Activated T-helper 1 cell treated with anti-CD3 and anti-CD28 coated beads, Interleukin-12 subunit alpha, Interleukin-12 subunit beta, Interleukin-2, Interleukin-4 antibody, amounts not matched to agents 30 ng/mL and 10 ng/mL and 1 ng/mL, durations not matched to agents 14 hours and 24 hours and 36 hours (primary cell): ENCODE measurements at places on chromosomes 12 and 14.

DNA sequence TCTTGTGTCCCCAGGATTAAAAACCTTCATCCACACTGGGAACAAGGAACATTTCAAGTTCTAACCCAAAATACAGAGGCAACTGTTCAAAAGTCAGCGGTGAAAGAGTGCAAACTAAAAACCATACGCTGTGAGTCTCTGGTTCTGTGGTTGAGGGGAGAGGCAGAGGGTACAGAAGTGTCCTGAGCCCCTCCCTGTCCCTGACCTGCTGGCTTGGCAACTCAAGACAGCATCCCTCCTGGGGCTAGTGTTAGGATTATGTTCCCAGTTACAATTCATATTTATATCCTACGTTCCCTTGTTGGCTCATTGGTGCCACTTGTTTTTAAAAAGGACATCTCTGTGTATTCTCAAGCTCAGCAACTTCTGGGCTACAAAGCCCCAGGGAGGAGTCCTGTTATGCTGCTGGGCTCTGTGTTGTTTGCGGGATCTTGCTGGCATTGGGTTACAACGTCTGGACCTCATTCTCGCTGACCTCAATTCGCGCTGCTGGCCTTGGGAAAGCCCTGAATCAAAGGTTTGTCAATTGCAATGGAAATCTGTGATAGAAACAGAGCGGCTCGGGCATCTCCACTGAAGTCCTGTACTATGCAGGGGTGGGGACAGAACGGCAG, 420.8 kb downstream of the FUT8 start:
- no peak for DNase-seq

DNA sequence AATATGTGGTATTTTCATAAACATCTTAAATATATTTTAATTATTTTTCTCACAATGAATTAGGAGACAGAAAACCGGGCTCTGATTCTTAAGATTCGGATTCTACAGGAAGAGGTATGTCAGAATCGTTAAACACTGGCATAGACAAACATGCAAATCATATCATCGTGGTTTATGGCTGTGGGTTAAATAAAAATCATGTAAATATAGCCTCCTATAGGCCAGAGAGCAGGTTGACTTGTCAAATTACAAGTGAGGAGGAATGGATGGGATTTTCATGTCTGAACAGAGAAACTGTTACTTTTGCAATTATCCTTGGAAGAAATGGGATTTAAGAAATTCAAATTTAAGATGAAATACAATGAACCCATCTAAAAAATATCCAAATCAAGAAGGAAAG, 74.9 kb upstream of the BCAT1 start:
- no peak for DNase-seq

DNA sequence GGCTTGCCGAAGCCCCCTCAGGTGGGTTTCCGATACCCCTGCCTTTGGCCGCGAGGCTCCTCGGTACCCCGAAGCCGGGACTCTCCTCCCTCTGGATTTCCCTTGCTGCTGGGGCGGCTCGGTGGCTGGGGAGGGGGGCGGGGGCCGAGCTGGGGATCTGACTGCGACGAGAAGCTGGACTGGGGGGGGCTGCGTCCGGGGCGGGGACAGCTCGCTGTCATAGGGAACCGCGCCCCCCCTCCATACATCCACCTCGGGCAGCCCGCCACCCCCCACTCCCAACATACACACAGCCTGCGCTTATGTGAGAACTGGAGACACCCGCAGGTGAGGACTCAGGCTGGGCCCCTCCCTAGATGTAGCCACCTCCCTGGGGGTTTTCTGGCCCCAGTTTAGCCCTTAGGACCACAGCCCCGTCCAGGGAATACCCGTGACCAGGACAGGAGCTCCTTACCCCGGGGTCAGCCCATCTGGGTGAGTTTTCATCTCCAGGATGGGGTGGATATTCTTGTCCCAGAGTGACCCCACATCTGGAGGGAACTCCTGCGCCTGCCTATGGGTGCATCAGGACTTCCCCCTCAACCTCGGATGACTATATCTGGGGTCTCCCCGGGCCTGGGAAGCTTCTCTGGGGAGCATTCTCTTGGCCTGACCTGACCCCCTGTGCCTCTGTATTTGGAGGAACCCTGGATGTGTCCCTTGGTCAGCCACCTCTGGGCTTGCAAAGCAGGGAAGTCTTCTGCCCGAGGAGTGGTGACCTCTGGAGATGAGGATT, 687 bp downstream of the ASIC1 start:
- no peak for DNase-seq

- DNase-seq: no peak
Observed at GRCh38 chr12:98638009-98638408, 6.6 kb downstream of the IKBIP start.

DNA sequence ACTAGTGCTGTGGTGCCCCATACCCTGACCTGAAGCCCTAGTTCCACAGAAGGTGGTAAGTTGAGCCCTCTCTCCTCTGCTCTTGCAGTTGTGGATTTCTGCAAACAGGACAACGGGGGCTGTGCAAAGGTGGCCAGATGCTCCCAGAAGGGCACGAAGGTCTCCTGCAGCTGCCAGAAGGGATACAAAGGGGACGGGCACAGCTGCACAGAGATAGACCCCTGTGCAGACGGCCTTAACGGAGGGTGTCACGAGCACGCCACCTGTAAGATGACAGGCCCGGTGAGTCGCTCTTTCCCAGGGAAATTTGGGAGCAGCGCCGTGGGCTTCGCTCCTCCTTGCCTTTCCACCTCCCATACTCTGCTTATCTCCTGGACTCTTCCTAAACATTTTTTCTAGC, 92.2 kb downstream of the NT5DC3 start:
- no peak for DNase-seq

DNA sequence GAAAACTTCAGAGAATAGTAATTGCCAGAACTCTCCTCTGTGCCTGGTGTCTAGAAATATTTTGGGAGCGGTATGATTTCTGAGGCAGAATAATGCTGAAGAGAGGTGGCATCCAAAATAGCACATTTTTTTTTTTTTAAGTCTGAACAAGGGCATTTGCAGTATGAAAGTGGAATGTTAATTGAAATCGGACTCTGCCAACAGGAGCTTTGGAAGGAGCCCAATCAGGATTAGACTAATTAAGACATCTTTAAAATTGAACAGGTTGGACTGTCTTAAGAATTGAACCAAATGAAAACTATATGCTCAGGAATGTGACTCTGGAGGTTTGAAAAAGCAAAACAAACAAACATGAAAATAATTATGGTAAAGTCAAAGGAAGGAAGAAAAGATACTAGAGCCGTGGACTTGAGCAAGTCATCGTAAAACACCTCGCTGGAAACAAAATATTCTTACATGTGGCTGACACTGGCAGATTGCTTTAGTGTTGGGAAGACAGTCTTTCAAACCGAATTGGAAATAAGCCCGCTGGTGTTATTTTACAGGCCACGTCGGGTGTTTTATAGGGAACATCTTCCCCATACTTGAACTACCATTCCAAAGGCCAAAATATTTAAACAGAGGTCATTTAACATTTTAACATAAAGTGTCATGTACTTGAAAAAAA, 436.3 kb downstream of the VRK1 start:
- DNase-seq: no peak

DNA sequence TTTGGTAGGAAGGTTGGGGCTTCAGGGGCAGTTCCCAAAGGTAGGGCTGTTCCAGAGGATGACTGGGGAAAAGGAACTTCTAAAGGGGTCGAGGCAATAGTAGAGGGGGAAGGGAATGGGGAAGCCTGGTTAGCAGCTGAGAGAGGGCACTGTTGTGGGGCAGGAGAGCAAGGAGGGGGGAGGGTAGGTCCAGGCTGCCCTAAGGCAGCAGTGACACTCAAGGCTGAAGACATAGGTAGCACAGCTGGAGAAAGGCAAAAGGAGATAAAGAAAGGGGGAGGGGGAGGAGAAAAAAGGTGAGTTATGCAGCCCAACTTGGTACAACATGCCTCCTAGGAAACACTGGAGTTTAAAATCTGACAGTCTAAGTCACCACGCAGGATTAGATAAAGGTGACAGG, 3.9 kb downstream of the NACA start:
- no peak for DNase-seq

DNA sequence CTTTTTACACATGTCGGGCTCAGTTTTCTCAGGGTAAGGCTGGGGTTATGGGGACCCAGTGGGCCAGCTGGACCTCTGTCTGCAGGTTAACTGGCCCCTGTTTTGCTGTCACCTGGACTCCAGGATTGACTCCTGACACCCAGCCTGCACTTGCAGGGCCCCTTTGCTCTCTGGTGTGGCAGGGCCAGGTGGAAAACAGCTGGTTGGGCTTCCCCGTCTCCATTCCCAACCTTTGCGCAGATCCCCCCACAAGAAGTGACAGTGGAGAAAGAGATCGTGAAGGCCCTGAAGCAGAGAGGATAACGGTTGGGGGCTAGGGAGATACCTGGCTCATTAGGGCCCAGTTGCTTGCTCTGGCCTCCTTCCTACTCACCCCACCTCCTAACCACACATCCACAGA, 1.5 kb upstream of the PPP1R1A start:
- no peak for DNase-seq

DNA sequence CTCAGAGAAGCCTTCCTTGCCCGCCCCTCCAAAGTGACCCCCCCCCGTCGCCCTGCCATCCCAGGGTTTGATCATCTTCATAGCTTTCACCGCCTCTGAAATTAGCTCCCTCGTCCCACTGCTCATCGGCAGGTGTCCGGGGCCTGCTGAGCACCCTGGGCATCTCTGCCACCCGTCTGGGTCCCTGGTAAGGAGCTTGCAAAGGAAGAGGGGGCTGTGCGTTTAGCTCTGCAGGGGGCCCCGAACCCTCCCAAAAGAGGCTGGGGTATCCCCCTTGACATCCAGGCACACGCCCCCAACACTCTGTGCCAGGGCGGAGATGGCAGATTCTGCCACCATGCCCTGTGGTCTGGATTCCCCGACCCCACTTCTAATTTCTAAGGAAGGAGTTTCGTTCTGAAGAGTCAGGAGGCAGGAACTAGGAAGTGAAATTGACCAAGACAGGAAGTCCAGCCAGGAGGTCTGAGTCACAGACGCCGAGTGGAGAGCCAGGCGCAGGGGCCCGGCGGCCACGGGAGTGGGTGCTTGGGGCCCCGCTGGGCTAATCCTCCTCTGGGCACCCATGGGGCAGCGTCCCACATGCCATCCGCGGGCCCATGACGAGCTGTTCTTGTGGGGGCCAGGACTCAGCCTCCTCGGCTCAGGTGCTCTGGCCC, 95.7 kb downstream of the RFLNA start:
- DNase-seq: no peak

DNA sequence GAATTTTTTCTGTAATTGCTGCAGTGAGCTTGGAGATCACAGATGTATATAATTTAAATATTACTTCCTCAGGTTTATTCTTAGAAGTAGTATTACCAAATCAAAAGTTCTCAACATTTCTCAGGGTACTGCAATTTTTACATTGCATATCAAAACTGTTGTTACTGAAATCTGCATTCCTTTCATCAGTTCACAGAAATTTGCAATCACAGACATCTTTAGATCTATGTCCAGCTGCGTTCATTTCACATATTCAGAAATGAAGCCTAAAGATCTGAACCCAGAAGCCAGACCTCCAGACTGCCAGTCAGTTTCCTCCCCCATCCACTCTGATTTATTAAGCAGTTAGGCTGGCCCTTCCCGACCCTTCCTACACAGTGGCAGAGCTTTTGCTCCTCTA, 18.2 kb upstream of the IFT81 start:
- no peak for DNase-seq

DNA sequence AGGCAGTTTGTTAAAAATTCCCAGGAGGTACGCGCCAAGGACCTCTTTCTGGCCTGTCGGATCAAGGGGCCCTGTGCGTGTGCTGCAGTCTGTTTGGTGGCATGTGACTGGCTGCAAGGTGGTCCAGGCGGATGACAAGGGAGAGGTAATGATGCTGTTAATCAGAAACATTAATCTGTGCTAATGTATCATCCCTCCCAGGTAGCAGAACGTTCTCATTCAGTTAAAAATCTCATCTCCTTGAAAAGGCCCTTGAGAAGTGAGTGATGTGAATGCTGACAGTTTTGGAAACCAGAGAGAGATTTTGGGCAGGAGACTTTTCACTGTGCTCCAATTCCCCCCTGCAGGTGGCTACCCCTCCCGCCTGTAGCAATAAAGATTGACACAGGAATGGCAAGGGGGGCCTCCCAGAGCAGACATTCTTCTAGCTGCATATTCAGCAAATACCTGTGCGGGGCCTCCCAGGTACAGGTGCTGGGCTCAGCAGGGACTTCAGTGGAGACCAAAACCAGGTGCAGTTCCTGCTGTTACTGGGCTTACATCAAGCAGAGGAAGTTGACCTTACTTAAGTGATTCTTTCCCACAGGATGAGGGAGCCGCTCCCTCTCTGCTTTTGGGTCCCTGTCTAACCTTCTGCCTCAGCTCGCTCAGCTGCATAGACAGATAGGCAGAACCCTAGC, 364.8 kb downstream of the CACNA1C start:
- DNase-seq: no peak

- peak; percentile 88 for DNase-seq
Observed at GRCh38 chr14:105045710-105046326, 19.4 kb downstream of the GPR132 start.

DNA sequence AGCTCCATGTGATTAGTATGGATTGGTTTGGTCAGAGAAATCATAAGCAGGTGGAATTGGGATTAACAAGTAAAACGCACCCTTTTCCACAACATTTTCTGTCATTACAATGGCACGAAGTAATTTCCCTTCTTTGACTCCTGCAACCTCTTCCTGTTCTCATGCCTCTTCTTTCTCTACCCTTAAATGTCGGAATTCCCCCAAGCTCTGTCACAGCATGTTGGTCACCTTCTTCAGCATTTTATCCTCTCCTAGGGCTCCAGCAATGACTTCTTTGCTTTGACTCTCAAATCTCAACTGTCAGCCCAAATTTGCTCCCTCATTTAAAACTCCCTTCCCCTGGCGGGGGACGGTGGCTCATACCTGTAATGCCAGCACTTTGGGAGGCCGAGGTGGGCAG, 5.3 kb upstream of the GRIP1 start:
- no peak for DNase-seq

DNA sequence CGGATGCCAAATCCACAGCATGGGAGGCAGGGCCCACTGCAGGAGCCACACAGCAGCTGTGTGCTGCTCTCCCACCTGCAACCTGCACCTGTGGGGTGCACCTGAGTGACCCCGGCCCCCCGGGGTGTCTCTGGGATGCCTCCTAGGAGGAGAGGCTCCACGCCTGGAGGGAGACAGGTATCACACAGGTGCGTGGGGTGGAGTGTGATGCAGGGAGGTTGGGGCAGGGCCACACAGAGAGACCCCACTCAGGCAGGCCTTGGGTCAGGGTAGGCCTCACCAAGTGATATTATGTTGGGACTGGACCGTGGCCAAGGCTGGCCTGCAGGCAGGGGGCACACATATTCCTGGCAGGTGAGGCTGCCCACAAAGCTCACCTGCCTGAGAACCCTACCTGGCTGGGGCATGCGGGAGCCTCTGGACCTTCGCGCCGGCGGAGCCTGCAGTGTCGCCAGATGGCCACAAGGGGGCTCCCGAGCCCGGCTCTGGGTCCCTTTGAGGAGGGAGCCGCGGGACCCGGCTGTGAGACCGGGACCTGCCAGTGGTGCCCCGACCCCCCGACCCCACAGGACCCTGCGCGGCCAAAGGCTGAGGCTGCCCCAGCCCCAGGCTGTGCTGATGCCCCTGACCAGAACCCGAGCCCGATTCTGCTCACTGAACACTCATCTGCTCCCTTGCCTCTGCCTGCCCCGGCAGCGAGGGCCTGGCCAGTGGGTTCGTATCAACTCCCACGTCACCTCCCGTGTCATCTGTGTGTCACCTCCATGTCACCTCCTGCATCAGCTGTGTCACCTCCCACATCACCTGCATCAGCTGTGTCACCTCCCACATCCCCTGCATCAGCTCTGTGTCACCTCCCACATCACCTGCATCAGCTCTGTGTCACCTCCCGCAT, 11.4 kb downstream of the TMEM121 start:
- DNase-seq: peak; percentile 53

- DNase-seq: no peak
Observed at GRCh38 chr12:857611-858010, 91.9 kb downstream of the RAD52 start.

- no peak for DNase-seq
Observed at GRCh38 chr12:92769124-92769901, 66.5 kb downstream of the PLEKHG7 start.
